Stimulated activated CD4-positive, alpha-beta T cell treated with anti-CD3 and anti-CD28 coated beads, Interleukin-1b, Interleukin-23, amount 100 ng/mL, for 4 hours (primary cell): ENCODE measurements at places on chromosomes 5 and 9.

- DNase-seq: no peak
Measured at GRCh38 chr9:18480662-18481093, 6.7 kb downstream of the ADAMTSL1 start.

DNA sequence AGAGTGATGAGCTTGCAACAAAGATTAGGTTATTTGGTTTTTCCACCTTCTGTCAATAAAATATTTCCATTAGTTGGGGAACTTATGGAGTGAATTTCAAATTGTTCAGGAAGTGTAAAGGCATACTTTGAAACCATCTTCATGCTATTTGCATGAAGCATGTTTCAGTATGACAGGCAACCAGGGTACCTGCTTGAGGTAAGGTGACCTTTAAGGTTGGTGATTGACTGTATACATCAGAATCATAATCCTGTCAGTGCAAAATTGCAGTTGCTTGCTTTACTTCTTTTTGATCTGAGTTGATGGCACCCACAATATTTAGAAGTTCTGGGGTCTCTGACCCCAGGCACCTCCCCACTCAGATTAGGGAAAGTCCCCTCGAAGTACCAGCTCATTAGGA, 26.0 kb upstream of the TMEM171 start:
- DNase-seq: no peak

- DNase-seq: no peak
Measured at GRCh38 chr9:106587042-106587441, 275.9 kb upstream of the ZNF462 start.

- no peak for DNase-seq
Measured at GRCh38 chr5:76406673-76407072, 3.6 kb downstream of the IQGAP2 start.

GRCh38 chr5:173812811-173813550, 75.2 kb upstream of the CPEB4 start:
- no peak for DNase-seq

DNA sequence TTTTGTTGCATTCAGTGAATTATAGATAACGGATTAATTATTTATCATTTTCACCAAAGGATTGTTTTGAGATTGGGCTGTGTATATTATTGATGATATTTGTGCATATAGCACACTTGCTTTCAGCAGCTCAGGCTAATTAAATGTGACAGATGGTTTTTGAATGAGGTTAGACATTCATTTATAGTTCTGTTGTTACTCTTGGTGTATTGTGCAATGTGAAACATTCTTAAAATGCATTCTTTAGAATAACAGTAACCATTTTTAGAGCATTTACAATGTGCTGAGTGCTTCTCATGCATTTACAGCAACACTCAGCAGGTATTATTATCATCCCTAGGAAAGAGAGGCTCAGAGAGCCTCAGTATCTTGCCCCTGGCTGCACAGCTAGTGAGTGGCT, 23.8 kb downstream of the NANS start:
- no peak for DNase-seq

DNA sequence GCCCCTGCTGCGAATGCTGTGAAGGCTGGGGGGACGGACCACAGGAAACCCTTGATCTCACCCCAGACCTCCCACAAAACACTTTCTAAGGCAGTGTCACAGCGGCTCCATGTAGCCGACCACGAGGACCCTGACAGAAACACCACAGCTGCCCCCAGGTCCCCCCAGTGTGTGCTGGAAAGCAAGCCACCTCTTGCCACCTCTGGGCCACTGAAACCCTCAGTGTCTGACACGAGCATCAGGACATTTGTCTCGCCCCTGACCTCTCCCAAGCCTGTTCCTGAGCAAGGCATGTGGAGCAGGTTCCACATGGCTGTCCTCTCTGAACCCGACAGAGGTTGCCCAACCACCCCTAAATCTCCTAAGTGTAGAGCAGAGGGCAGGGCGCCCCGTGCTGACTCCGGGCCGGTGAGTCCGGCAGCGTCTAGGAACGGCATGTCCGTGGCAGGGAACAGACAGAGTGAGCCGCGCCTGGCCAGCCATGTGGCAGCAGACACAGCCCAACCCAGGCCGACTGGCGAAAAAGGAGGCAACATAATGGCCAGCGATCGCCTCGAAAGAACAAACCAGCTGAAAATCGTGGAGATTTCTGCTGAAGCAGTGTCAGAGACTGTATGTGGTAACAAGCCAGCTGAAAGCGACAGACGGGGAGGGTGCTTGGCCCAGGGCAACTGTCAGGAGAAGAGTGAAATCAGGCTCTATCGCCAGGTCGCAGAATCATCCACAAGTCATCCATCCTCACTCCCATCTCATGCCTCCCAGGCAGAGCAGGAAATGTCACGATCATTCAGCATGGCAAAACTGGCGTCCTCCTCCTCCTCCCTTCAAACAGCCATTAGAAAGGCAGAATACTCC, 84.7 kb downstream of the GOLPH3 start:
- no peak for DNase-seq

DNA sequence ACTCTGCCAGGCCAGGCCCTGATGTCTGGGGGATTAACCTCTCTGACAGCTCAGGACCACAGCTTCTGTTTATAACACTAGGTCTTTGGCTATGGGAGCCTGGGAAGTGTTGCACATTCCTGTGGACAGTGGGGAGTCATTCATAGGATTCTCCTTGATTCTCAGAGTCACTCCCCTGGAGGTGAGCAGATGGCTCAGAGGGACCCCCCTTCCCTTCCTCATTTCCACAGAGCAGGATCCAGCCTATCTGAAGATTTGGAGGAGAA, 60.2 kb downstream of the NRG2 start:
- no peak for DNase-seq

DNA sequence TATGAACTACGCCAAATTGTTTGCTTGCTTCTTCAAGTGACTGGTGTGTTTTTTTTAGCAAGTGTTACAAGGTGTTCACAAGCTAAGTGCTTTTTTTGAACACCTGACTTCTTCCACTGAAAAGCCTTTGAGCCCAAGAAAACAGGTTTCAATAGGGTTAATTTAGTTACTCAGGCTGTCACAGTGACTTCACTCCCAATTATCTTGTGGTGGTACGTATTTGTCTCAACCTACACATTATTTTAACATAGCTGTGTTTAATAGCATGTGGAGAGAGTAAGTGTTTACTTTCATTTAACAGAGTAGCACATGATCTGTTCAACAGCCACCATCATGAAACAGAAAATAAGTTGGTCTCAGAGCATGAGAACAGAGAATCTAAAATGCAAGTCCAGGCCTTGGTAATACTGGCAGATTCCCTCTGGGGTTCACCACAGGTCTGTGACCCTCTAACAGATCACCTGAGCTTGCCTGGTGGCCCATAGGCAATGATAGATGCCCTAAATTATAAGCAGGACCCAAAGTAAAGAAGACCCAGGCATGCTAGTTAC, 267.7 kb upstream of the SMARCA2 start:
- DNase-seq: no peak

- no peak for DNase-seq
Measured at GRCh38 chr5:127549551-127549950, 32.1 kb downstream of the PRRC1 start.

DNA sequence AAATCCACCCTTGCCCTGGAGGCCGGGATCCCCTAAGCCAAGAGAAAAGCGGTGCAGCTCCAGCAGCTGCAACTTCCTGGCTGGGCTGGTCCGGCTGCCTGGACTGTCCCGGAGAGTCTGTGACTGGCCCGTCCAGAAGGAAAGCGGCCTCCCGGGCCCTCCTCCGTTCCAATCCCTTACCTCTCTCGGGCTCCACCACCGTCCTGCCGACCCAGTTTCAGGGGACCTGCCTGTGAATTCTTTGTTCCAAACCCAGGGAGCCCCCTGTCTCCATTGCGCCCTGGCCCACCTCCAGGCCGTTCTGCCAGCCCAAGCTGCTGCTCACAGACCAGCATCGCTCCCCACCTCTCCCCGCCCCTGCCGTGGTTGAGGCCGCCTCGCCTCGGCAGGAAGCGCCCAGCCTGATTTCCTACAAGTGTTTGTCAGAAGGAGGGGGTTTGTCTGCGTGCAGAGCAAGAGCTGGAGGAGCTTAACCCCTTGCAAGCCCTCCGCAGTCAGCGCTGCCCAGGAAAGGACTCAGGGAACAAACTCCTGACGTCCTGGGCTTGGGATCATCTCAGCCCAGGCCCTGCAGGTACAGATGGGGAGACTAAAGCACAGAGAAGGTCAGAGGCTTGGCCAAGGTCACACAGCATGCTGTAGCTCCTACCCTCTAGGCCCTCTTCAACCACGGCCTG, at the start of gene AKNA:
TSS of gene AKNA (minus strand) at position 303 of the 677 bp plus-strand sequence. CDS start 6,649 bp downstream, outside the sequence.
- peak; percentile 71 for DNase-seq

- DNase-seq: no peak
Measured at GRCh38 chr9:20331095-20331685, 291.1 kb downstream of the MLLT3 start.

GRCh38 chr9:131773911-131774379, 34.1 kb upstream of the RAPGEF1 start:
- DNase-seq: peak; percentile 12

- no peak for DNase-seq
Measured at GRCh38 chr5:76081811-76082771, 1.1 kb upstream of the SV2C start.

GRCh38 chr5:67401172-67401571, 204.6 kb upstream of the CD180 start:
- no peak for DNase-seq

- no peak for DNase-seq
Measured at GRCh38 chr5:123756318-123756665, 244.3 kb downstream of the CSNK1G3 start.

GRCh38 chr9:133119103-133119845, 1.8 kb downstream of the RALGDS start:
- DNase-seq: no peak

GRCh38 chr5:61991430-61991829, 314.6 kb upstream of the KIF2A start:
- DNase-seq: no peak

GRCh38 chr9:33817327-33818166, 587 bp downstream of the UBE2R2 start:
- peak; percentile 37 for DNase-seq

GRCh38 chr9:92550765-92551164, 15.0 kb upstream of the ECM2 start:
- no peak for DNase-seq

DNA sequence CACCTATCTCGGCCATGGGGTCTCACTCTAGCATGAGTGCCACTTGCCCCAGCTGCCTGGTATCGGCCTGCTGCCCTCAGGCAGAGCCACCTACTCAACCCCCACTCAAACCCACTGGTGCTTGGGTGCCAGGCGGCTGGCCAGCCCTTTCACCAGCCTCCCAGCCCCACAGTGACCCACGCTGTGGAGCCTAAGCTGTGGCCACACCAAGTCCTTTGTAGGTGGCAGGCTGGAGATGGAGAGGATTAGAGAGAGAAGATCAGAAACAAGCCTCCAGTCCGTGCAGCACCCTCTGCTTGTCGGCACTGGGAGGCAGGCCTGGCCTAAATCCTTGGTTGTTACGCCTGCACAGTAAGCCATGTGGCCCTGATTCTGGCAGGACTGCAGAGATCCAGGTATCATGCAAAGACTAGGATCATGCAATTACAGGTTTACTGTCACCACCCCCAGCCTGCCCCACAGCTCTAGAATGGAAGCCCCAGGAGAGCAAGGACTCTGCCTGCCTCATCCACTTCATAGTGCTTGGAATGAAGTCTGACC, 171.7 kb downstream of the COL23A1 start:
- no peak for DNase-seq
